ENCODE measurements at places on chromosomes 11 and 22.
A peak's percentile ranks its signal among the peaks of the same experiment; 100 is the strongest.

DNA sequence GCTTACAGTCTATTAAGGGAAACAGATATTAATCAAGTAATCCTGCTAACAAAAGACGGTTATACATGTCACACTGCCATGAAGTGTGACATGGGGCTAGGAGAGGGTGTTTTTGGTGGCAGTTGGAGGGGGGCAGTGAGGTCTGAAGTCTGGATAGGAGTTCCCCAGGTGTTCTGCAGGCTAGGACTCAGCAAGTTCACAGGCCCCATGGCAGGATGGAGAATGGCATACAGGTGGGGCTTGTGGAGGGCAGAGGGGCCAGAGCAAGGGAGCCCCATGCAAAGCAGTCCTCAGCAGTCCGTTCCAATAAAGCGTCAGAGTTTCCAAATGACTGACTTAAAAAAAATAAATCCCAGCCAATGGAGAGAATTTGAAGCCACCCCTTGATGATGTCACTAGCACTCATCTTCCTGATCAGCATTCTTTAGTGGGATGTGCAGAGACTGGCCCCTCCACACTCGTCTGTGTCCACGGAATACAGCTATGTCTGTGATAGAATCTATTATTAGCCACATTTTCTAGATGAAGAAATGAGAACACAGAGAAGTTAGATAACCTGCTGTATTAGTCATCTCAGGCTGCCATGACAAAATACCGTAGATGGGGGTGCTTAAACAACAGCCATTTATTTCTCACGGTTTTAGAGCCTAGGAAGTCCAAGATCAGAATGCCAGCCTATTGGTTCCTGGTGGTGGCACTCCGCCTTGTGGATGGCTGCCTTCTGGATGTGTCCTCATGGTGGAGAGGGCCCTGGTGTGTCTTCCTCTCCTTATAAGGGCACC is 32.6 kb downstream of the PRDM11 start:
- no peak for DNase-seq

GRCh38 chr11:62061356-62062222 is 62.2 kb upstream of the INCENP start:
- DNase-seq, result no peak

DNA sequence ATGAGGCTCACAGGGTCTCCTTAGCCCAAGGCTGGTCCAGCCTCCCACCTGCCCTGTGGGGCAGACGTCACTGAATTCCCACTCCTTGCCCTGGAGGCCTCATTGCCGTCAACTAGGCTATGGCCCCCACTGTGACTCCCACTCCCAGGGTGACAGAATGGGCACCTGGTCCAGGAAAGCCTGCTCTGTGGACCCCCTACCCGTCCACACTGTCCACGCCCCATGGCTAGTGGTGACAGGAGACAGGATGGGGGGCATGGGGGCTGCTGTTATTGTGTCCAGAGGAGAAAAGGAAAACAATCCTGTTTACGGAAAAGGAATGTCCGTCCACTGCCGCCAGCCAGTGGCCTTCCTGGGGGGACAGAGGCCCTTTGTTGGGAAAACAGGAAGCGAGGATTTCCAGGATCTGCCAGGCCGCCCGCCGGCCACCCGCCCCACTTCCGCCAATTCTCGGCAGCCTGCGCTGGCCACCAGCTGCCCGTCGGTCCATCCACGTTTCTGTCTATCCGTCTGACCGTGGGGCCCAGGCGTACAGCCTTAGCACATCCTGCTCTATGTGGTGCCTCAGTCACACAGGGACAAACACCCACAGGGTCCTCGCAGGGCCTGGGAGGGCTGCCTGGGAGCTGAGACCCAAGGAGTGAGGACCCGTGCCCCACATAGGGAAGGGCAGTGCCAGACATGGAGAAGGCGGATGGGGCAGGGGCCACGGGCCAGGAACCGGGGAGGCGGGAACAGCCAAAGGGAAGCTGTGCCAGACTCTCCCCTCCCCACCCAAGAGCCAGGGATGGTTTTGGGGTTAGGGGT is 19.5 kb downstream of the CRELD2 start:
- no peak for DNase-seq

GRCh38 chr11:125514336-125515101 is 18.5 kb upstream of the FEZ1 start:
- peak; percentile 68 for DNase-seq

DNA sequence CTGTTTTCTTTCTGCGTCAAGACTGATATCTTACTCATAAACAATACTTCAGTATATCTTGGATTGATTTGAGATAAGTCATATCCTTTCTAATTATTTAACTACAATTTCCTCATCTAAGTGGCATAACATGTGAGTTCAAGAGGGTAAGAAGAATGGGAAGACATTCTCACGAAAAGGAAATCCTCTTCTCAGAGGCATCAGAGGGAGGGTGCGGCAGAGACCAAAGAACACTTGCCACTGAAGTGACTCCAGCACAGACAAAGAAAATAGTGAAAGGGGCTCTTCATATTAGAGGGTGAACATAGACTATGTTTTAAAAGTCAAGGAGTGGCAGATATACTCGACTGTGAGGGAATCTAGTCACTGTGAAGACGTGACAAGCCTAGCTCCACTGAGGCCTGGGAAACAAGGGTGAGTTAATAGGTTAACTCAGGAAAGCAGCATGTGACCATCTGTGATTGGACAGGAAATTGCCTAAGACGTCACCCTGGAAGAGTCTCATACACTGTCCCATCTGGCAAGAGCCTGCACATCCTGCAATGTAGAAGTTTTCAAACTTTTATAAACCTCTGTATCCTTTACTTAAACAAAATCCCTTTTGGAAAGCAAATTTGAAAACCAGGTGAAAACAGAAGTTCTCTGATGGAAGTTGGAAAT is 1.9 kb upstream of the MMP1 start:
- no peak for DNase-seq

DNA sequence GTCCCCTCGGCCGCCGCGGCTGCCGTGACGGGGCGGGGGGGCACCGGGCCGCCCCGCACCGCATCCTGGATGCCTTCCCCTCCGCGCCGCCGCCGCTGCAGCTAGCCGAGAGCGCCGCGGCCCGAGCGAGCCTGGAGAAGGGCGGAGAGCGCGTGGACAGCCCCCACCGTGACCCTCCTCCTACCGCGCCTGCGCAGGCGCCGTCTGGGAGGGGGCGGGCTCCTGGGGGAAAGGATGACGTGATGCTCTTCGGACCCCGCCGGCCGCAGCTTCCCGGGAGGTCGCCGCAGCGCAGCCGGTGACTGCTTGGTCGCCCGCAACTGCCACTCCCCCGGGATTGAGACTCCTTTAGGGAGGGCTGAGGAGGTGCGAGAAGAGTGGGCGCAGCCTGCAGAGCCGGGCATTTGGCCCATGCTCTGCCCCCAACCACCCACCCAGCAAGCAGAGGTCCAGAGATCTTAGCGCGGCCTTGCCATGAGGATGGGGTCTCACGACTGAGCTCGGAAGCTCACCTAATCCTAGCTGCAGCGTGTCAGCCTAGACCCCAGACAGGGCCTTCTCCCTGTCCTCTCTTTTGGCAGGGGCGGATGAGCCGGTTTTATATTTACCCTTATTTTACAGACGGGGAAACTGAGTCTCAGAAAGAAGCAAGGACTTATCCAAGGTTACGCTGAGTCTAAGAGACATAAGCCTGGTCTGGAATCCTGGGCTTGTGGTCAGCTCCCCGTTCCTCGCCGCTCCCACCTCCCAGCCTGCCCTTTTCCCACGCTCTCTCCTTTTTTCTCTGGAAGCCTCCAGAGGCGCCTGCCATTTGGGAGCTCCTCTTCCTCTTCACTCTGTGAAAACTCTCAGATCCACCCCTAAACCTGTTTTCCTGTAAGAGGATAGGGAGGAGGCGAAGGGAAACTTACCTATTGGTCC is at the start of gene DENND5A:
DENND5A (minus strand) TSS at position 140 of the 921 bp plus-strand sequence. CDS start 281 bp downstream, outside the sequence.
- DNase-seq, result peak; percentile 34

GRCh38 chr11:120244476-120245365 is 4.8 kb downstream of the POU2F3 start:
- no peak for DNase-seq

GRCh38 chr11:130534551-130534950 is 86.1 kb downstream of the ADAMTS15 start:
- no peak for DNase-seq

DNA sequence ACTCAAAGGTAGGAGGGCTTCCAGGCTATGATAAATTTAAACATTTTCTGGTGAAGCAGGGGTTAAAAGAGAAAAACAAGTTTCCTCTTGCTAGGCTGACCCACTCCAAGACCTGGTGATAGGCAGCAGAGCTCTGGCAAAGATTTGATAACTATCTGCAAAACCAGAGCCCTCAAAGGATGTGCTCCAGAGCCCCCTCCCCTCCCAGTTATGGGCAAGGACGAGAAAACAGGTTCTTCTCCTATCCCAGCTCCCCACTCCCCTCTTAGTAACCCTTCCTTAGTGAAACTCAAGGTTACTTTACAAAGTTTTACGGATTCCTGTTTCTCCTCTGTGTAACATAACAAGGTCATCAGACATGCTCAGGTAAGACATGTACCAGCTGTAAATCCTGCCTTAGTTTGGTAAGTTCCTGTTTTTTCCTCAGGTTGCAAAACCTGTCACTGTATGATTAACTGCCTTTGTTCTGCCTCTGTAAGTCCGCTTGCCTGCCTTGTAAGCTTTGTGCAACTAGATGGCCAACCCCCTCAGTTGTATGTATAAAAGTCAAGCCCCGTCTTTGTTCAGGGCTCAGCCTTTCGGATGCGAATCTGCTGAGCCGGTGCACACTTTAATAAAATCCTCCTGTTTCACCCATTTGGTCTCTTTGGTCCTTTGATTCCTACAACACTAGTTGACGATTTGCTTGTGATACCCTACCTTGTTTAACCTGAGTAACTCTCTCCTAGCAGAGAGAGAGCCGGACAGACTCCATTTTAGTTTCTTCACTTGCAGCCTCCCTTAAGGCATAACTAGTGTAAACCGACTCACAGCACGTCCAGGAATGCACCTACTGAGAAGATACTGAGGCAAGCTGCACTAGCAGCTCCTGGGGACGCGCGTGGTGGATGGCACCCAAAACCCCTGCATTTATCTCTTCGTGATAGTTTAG is 13.9 kb downstream of the APOBEC3H start:
- peak; percentile 31 for DNase-seq

- DNase-seq, result peak; percentile 91
Measured at GRCh38 chr11:65416341-65416824, 6.2 kb upstream of the NEAT1 start.

DNA sequence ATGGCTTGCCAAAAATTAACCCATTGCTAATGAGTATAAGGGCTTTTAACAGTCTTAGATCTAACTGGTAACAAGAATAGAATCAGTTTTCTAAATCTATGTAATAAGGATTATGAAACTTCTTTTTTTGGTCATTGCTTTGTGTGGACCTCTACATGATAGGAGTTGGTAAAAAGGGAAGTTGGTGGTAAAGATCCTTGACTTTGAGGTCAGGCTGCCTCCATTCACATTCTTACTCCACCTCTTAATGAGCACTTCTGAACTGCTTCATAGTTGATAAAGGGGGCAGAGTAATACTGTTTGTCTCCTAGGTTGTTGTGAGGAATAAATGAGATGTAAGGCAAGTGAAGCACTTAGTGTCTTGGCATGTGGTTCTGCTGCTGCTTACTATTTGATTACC is 10.6 kb downstream of the EIF3M start:
- no peak for DNase-seq

DNA sequence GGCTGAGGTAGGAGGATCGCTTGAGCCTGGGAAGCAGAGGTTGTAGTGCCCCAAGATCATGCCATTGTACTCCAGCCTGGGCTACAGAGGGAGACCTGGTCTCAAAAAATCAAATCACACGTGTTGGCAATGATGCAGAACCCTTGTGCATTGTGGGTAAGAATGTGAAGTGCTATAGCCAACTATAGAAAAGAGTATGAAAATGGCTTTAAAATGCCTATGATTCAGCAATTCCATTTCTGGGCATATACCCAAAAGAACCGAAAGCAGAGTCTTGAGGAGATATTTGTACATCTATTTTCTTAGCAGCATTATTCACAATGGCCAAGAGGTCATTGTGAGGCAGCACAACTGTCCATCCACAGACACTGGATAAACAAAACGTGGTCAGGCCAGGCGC is 2.6 kb upstream of the FADS3 start:
- DNase-seq, result no peak

DNA sequence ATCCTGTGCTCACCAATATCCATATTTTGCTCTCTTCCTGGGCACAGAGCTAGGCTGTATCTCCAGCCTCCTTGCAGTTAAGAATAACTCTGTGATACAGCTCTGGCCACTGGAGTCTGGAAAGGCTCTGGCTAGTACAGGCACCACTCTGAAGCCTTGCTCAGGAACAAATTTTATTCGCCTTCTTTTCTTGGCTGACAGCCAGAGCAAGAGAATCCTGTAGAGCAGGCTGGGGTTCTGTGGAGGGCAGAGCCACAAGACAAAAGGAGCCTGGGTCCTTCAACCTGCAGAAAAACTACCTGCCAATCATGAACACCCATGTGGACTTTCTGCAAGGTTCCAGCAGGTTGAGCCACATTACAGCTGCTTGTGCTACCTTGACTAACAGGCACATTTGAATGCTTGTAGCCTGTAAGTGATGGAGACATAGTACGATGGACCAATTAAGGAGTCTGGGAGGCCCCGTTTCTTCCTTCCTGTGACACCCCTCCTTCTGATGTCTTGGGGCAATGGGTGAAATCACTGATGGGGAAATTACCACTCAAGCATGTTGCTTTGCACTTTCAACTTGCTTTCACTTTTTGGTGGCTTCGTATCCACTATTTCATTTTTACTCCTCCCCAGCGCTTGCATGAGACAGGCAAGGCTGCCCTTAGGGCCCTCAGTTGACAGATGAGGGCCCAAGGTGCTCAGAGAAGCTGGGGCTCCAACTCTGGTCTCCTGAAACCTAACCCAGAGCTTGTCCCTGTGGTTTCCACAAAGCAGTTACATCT is 267.2 kb upstream of the SYN3 start:
- DNase-seq, result peak; percentile 60

DNA sequence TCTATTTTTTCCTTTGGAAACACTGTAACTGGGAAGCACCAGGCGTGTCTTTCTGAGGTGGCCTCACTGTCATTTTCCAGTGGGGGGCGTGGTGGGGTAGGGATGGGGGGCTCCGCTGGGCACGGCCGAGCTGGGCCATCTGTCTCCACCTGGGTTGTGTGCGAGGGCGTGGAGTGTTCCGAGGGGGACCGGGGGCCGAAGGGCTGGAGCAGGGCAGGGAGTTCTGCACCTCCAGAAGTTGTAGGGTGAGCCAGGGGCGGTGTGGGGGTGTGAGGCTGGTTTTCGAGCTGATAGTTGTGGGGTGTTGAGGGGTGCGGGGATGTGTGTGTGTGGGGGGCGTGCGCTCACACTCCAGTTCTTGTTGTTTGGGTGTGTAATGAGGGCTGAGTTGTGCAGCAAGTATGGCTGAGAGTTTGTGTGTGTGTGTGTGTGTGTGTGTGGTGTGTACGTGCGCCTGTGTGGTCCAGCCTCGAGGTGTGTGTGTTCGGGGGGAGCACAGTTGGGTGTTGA is 10.8 kb downstream of the YPEL4 start:
- no peak for DNase-seq

DNA sequence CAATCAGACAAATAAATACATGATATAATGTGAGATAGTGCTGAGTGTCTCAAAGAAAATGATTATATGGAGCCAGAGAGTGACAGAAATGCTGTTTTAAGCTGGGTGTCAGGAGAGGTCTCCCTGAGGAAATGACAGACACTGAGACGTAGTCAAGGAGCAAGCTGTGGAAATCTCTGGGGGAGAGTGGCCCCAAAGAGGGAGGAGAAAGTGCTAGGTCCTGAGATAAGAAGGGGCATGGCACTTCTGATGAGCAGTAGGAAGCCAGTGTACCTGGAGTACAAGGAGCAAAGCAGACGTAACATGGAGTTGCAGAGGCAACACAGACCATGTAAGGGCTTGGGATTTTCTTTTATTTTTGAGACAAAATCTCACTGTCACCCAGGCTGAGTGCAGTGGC is 38.8 kb downstream of the ZNF202 start:
- DNase-seq, result no peak

Data from naive B cell (primary cell).